Activated gamma-delta T cell (primary cell): ENCODE measurements at places on chromosomes 7 and 10.

DNA sequence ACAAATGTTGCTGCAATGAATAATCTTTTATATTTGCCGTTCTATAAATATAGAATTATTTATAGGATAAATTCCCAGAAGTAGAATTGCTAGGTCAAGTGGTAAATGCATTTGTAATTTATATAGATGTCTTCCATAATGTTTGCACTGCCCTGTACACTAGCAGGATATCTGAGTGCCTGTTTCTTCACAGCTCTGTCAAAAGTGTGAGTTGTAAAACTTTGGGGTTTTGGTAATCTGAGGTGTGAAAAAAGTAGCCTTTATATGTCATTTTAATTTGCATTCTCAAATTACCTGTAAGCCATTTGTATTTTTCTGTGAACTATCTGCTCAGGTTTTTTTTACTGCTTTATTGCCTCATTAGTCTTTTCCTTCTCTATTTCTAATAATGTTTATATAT is 271.2 kb downstream of the NEBL start:
- DNase-seq, result no peak

DNA sequence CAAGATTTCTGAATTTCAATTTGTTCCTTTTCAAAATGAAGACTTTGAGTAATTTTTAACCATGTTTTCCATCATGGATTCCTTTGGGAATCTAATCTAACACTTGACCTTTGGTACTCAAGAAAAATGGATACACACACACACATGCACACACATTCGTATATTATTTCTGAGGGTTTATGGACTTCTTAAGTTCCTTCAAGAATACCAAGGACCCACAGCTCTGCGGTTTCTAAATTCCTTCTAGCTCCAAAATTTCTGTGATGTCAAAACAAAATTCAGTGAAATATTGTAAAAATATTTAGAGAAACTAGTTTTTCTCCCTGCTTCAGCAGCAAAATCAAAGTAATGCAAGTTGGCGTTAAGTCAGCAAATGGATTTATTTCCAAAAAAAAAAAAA is 98.3 kb upstream of the FAM13C start:
- no peak for DNase-seq

- DNase-seq, result no peak
These were observed 2.8 kb downstream of the EMX2 start for GRCh38 chr10:117545141-117546019.

DNA sequence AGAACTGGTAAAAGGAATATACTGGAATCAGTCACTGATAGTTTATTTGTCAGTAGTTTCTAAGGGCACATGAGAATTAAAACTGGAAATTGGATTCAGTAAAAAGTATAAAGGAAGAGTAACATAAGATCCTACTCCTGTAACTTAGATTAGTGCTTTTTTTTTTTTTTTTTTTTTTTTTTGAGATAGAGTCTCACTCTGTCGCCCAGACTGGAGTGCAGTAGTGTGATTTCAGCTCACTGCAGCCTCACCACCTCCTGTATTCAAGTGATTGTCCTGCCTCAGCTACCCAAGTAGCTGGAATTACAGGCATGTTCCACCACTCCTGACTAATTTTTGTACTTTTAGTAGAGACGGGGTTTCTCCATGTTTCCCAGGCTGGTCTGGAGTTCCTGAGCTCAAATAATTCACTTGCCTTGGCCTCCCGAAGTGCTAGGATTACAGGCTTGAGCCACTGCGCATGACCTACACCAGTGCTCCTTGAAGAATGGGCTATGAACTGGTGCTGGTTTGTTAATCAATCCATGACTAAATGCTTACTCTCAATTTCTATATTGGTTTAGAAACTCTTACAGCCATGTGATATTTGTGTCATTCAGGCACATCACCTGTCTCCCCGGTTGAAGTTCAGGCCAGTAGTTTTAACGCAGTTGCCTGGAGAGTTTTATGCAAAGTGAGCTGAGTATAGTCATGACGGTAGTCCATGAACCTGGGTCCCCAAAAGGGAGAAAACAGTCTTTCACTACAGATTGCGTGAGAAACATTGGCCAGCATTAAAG is 65.0 kb downstream of the ZEB1 start:
- DNase-seq, result no peak
